ENCODE measurements at places on chromosomes 11 and 22.

GRCh38 chr22:19292458-19293230 lies 1.1 kb upstream of the CLTCL1 start:
- DNase-seq, result no peak

DNA sequence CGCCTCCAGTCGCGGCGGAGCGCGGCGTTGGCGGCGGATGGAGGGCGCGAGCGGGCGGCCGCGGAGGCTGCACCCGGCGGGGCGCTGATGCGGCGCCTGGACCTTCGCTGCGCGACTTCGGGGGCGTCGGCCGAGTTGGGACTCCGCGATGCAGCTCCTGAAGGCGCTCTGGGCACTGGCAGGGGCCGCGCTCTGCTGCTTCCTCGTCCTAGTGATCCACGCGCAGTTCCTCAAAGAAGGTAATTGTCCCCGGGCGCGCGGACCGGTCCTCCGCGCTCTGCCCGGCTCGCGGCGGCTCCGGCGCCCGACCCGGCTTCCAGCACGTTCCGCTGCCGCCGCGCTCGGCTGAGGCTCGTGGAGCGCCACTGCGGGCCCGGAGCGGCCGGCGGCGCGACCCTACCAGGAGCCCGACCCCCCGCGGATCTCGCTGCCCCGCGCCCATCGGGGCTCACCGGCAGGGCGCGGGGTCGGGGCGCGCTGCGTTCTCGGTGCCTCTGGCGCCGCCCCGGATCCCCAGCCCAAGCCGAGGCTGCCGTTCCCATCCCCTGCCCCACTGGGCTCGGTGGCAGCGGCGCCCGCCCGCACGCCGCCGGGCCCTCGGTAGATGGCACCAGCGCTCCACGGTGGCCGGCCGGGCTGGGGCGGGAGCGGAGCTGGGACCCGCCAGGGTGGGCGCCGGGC lies 1251.2 kb downstream of the BRD1 start:
- DNase-seq, result no peak

DNA sequence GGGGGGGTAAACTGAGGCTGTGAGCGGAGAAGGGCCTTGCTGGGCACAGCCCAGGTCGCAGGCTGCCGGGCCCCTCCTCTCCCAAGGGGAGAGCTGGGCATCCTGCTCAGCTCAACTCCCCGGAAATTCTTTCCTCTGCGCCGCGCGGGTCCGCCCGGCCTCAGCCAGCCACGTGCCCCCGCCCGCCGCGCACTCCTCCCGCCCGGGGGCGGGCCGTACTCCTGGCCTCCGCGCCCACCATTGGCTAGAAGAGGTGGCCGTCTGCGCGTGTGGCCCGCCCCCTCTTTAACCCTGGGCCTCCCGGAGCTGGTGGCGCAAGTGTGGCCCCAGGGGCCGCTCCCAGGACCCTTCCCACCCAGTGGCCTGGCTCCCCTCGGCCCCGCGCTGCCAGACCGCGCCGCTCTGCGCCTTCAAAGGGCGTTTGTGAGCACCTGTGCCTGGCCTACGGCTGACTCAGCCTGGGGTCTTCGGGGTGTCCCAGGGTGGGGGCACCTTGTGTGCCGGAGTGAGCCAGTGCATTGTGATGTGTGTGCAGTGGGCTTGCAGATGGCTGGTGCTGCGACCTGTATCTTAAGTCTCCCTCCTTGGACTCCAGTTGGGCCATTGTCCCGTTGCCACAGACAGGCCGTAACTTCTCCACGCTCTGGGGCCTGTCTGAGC lies 2.0 kb downstream of the MRGPRF start:
- no peak for DNase-seq

- DNase-seq, result peak; percentile 85
Observed at GRCh38 chr11:62612366-62613290, at the start of the genes EML3 and ROM1. Gene EML3 (minus strand): TSS chr11:62612775. CDS start chr11:62612457, 318 bp downstream. Gene ROM1 (plus strand): TSS chr11:62613257. CDS start chr11:62613282, 25 bp downstream.

DNA sequence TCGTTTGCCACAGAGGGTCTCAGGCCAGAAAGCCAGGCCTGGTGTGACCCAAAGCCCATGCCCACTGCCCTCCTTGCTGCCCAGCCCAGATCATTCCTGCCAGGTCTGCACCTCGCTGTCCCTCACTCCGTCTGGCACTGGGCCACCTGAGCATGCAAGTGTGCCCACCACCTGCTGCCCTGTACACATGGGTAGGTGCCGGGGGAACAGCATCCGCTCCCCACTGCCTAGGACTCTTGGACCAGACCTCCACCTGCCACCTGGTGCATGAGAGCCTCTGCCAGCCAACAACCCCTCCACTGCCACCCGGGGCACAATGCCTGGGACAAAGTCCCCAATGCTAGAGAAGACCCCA lies 12.5 kb downstream of the MGAT3 start:
- no peak for DNase-seq

- no peak for DNase-seq
Observed at GRCh38 chr22:45150139-45150538, 13.6 kb upstream of the NUP50 start.

DNA sequence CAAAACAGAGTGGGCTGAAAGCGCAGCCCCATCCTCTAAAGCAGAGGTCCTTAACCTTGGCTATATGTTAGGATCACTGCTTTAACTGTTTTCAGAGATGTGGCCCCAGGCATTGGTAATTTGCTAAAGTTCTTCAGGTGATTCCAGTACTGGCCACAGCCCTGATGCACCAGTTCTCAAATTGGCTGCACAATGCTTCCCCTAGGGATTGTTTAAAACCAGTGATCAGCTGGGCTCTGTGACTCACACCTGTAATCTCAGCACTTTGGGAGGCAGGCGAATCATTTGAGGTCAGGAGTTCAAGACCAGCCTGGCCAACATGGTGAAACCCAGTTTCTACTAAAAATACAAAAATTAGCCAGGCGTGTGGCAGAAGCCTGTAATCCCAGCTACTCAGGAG lies 8.4 kb upstream of the IRAG1 start:
- DNase-seq, result no peak

- no peak for DNase-seq
Observed at GRCh38 chr11:98766903-98767302, 253.8 kb upstream of the CNTN5 start.

GRCh38 chr22:47623066-47623762 lies 860.8 kb downstream of the TBC1D22A start:
- no peak for DNase-seq

GRCh38 chr11:18485913-18486528 lies 30.4 kb downstream of the LDHAL6A start:
- DNase-seq, result no peak

DNA sequence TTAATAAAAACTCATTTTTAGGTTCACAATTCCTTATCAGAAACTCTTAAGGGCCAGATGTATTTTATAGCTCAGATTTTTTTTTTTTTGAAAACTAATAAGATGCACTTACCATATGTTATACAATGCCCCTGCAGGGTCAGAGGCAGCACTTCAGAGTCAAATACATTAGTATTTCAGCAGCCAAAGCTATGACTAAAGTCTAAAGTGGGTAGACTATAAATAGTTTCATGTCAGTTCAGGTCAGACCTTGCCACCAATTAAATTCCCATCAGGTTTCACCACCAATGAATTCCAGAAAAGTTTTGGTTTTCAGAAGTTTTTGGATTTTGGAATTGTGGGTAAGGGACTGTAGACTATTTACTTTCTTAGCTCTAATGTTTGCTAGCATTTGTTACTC lies 75.9 kb downstream of the FAM83F start:
- DNase-seq, result no peak

GRCh38 chr22:38455530-38456271 lies 702 bp upstream of the KCNJ4 start:
- DNase-seq, result no peak

DNA sequence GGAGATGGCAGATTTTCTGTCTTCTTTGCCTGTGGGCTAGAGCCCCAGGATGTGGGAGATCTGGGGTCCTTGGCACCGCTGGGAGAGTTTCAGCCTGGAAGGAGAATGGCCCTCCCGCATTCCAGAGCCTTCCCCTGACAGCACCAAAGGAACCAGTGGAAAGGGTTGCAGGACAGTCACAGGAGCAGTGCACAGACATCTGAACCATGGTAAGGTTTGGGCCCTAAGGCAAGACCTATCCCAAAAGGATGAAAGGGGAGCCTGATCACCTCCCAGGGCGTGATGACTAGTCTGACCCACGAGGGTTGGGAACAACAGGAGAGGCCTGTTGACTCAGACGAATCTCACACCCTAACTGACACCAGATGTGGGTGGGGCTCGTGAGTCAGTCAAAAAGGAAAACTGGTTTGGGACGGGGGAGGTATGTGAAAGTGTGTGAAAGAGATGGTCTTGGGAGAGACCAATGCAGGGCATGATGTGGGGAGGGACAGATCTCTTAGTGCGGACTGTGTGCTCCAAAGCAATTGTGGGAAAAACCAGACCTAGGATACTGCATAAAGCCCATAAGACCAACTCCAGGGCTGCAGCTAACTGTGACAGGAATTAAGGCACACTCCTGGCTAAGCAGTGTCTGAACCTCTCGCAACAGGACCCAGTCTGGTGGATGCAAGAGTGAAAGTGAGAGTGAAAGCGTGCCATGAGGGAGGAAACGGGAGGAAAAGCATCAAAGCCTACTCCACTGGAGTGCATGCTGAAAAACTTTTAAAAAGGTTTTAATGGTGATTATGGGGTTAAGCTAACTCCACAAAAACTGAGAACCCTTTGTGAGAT lies 39.1 kb upstream of the GLYAT start:
- no peak for DNase-seq

DNA sequence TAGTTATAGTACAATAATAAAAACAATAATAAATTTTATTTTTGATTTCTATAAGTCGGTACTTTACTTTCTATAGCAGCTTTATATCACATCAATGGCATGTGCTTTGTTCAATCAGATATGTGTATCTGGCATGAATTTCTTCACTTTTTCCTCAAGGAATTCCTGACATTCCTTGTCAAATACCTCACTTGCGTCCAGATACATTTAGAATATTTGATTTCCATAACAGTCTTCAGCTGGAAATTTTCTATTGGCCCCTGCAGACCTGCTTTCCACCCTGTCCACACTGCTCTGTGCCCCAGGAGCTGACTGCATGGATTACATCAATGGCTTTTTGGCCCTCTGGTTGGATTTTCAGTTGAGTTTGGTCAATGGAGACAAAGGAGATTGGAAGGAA lies 93.2 kb downstream of the FAR1 start:
- DNase-seq, result no peak

- no peak for DNase-seq
Observed at GRCh38 chr11:10641177-10641911, 52.2 kb downstream of the IRAG1 start.

GRCh38 chr11:41954034-41954433 lies 494.6 kb upstream of the LRRC4C start:
- DNase-seq, result no peak

GRCh38 chr11:23263466-23263865 lies 403.2 kb upstream of the CCDC179 start:
- no peak for DNase-seq

GRCh38 chr22:37024339-37025157 lies 5.0 kb downstream of the MPST start:
- no peak for DNase-seq

DNA sequence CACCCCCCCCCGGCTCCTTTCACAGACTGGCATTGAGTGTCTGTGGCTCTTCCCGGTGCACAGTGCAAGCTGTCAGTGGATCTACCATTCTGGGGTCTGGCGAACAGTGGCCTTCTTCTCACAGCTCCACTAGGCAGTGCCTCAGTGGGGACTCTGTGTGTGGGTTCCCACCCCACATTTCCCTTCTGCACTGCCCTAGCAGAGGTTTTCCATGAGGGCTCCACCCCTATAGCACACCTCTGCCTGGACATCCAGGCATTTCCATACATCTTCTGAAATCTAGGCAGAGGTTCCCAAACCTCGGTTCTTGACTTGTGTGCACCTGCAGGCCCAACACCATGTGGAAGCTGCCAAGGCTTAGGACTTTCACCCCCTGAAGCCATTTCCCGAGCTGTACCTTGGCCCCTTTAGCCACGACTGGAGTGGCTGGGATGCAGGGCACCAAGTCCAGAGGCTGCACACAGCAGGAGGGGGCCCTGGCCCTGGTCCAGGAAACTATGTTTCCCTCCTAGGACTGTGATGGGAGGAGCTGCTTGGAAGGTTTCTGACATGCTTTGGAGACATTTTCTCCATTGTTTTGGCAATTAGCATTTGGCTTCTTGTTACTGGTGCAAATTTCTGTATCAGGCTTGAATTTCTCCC lies 26.0 kb downstream of the BCL2L13 start:
- DNase-seq, result no peak

- DNase-seq, result no peak
Observed at GRCh38 chr11:2990617-2991451, 1.3 kb downstream of the NAP1L4 start.

- no peak for DNase-seq
Observed at GRCh38 chr22:48405741-48406140, 1421.9 kb downstream of the BRD1 start.

DNA sequence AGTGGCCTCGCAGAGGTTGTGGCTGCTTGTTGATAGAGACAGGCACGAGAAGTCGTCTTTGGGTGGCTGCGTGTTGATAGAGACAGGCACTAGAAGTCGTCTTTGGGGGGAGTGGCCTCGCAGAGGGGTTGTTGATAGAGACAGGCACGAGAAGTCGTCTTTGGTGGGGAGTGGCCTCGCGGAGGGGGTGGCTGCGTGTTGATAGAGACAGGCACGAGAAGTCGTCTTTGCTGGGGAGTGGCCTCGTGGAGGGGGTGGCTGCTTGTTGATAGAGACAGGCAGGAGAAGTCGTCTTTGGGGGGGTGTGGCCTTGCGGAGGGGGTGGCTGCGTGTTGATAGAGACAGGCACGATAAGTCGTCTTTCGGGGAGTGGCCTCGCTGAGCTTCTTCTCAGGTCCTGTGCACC lies 328.8 kb downstream of the TBC1D22A start:
- DNase-seq, result no peak

- DNase-seq, result no peak
Observed at GRCh38 chr11:95478003-95478402, 247.0 kb upstream of the SESN3 start.

GRCh38 chr11:26974069-26974783 lies 19.7 kb upstream of the FIBIN start:
- DNase-seq, result no peak

- DNase-seq, result no peak
Observed at GRCh38 chr11:105699203-105699602, 89.3 kb downstream of the GRIA4 start.

DNA sequence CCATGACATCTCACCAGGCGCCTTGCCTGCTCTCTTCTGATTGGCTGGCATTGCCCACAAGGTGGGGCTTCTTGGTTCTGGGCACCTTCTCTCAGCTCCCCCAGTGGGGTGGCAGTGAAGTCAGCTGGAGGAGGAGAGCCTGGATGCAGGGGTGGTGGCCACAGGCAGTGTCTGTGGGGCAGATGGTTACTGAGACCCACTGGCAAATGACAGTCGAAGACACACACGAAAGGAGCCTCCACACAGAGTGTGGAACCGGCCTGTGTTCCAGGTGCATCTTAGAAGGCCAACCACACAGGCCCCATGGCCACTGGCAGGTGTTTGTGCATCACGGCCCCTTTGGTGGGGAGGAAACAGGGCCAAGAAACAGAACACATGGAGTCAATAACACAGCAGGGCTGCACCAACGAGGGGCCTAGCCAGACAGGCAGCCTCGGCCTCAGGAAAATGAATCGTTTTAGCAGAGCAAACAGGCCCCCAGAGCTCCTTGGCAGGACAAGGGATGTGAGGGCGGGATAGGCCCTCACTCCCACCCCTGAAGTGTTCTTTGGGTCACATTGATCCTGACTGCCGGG lies 683.4 kb downstream of the TBC1D22A start:
- no peak for DNase-seq

GRCh38 chr22:23478175-23478574 lies 101.9 kb downstream of the IGLL1 start:
- no peak for DNase-seq
